ENCODE measurements at places on chromosomes 1 and 21.

DNA sequence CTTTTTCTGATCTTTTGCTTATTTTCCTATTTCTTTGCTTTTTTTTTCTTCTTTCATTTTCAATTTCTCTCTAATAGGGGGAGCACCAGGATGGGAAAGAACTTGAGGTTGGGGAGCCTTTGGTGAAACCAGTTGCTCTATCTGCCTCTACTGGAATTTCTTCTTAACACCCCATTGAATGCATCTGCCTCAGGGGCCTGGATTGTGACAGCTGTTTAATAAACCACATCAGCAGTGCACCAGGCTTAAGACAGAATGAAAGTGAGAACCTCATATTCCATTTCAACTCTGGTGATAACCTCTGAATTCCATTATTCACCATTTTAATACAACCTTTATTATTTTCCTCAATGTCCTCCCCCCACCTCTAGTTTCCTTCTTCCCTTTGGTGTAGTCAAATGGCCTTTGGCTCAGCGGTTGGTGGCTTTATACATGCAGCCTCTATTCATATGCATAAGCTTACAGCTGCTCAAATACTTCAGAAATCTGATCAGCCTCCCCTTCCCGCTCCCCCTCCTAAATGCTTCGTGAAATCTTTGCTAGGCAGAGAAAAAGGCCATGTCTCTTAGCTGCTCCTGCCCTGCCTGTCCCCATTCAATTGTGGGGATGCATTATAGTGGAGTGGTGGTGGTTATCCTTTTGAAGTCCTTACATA, 537.3 kb upstream of the PLXNA2 start:
- DNase-seq: no peak

GRCh38 chr1:24805534-24806301, 60.5 kb downstream of the CLIC4 start:
- DNase-seq: no peak

- DNase-seq: no peak
Observed at GRCh38 chr1:218813237-218813636, 360.4 kb upstream of the LYPLAL1 start.

DNA sequence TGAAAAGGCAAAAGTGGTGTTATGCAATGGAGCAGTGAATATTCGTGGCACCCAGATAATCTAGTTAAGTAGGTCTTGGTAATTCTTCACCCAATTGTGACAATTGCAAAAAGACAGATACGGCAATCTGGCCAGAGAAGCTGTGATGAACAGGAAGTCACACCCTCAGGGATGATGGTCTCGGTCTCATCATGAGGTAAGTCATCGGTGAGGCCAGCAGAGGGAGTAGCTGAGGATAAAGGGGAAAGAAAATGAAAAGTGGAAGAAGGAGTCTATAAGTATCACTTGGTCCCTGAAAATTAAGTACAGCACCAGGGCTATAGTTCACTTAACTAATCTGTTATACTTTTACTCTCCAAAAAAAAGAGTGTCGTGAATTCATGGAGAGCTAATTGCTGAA, 258.8 kb upstream of the NCAM2 start:
- no peak for DNase-seq

DNA sequence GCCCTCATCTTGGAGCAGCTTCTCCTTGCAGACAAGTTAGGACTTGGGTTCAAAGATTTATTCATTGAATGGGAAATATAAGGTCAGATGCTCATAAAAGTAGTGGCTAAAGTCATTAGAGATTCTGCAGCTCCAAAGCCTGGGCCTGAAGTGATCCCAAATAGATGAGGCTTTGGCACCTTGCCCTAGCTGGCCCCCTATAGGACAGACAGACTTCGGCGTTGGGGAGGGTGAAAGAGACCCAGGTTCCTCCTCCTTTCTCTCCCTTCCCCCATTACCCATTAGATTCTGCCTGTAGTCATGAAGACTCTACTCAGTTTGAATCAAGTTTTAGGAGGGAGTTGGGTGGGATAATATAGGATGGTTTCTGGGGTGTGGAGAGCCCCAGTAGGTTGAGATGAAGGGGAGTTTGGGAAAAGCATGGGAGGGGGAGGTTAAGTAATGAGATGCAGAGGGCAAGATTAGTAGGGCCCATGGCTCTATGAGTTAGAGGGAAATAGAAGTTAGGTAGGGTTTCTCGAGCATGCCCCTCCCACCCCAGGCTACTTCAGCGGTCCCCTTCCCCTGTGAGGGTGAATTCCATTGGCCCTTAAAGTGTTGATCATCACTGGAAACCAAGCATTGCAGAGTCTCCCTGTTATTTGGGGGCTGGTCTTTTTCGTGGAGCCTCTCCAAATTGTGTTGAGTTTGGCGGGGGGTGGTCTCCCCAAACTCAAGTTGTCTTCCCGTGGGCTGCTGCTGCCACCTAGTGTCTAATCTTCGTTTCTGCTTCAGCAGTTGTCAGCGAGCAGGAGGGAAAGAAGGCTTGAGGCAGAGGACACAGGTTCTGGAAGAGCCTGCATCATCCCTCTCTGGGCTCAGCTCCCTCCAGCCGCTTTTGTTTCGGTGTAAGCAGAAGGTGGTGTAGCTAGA, 2.1 kb upstream of the AHDC1 start:
- peak; percentile 33 for DNase-seq

Data from stimulated activated CD4-positive, alpha-beta T cell treated with anti-CD3 and anti-CD28 coated beads, Interleukin-1b, Interleukin-23, amount 100 ng/mL, for 1 hour (primary cell).